ENCODE measurements at places on chromosomes 2 and 18.

DNA sequence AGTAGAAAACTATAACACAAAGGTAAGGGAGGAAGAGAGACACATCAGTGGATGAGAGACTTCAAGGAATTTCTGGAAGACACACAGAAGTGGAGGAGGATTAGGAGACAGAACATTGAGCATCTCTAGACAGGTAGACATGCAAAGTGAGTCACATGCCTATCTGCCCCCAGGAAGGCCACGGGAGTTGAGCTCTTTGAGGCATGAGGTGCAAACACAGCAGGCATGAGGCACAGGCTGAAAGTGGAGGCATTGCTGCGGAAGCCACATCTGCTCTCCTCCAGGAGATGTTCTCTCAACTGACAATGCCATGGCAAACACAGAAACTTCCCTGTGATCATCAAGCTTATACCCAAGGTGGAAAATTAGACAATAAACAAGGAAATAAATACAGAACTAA, 481.6 kb upstream of the MYT1L start:
- no peak for DNase-seq

DNA sequence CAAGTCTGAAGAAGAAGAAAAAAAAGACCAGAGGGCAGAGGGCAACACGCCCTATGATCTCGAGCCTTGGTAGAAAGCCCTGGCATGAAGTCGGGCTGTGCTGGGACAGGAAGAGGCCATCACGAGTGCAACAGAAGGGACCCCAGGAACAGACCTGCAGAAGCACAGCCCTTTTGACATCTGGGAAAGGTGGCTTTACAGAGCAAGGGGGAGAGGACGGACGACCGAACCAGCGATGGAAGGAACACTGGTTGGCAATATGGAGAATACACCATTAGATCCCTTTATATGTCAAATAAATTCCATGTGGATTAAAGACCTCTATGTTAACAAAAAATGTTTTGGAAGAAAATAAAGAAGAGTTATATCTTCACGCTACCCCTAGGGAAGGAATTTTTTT, 10.7 kb downstream of the KIF1A start:
- no peak for DNase-seq

DNA sequence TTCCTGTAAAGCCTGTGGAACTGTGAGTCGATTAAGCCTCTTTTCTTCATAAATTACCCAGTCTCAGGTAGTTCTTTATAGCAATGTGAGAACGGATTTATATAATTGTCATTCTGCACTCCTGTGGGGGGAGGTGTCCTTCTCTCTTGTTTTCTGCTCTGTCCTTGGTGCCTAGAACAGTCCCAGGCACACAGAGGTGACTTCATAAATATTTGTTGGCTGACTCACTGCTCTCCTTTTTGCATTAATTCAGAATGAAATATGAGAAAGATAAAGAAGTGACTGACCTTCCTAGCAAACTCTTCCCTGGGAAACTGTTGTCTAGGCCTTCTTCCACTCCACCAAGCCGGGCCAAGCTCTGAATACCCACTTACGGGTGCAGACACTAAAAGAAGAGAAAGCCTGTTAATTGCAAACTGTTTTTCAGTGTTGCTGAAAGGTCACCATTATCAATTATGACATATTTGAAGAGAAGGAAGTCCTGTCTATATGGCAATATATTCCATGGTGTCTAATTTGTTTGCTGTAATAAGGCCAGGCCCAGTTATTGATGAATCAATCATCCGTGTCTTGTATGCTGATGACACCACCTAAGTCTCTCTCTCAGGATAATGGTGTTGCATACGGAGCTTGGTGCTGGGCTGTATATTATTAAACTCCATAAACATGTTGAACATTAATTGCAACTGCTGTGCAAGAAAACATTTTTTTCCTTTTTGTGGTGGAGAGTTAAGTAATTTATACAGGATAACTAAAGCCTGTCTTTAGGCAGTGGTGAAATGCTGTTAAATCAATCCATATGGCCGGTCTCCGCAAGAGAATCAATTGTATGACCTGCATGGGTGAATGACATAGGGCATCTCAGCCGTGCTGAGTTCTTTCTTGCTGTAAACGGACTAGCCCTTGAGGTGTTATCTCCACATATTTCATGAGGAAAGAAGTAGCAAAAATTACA, 567.5 kb downstream of the SLC4A3 start:
- DNase-seq, result no peak

- no peak for DNase-seq
Measured at GRCh38 chr2:74089816-74090745, 57.6 kb downstream of the BOLA3 start.

GRCh38 chr2:216450346-216450745, 38.1 kb downstream of the SMARCAL1 start:
- DNase-seq, result no peak

GRCh38 chr2:96427917-96428316, 77.2 kb downstream of the NEURL3 start:
- DNase-seq, result peak; percentile 92

- DNase-seq, result no peak
Measured at GRCh38 chr2:85753035-85753524, 711 bp upstream of the ATOH8 start.

DNA sequence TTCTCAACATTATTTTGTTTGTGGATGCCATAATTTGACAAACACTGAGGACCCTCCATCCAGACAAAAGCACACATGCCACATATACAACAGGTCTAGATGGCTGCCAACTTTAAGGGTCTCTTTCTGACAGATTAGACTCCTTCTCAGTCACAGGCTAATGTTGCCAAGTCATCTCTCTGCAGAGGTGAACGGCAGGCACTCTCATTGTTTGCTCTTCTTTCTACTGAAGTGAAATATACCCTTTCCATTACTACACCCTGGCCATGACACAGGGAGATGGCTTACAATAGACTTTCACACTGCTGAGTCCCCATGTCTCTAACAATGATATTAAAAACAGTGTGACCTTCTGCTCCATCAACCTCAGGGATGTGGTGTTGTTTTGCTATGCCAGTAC, 47.5 kb upstream of the ZNF397 start:
- no peak for DNase-seq

DNA sequence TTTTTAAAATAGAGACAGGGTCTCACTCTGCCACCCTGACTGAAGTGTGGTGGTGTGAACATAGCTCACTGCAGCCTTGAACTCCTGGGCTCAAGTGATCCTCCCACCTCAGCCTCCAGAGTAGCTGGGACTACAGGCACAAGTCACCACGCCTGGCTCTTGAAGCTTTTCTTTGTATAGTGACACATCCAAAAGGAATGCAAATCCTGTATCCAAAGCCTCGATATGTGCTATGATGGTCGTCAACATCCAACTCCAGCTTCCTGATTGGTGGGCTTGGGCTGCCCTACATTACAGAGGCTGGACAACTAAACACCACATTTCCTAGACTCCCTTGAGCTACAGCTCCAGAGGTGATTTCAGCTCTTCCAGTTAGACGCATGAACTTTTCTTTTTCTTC, 101.7 kb upstream of the PGAP1 start:
- DNase-seq, result peak; percentile 84

DNA sequence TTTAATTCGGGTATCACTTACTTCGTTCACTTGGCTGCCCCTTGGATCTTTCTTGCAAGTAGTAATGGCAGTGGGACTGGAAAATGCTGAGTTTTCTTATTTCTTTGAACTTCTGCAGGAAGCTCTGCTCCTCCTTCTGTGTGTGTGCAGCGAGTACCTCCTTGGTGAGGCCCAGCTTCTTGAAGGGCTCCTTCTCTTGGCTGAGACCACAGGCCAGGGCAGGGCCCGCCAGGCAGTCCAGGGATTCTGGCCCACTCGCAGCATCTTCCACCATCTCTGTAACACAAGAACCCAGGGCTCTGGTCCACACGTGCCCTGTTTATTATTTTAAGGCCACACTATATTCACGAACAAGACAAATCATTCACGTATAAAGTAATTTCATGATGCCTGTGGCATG, 15.8 kb upstream of the HES6 start:
- no peak for DNase-seq

- DNase-seq, result no peak
Measured at GRCh38 chr2:160271171-160272086, 71.4 kb upstream of the ITGB6 start.

DNA sequence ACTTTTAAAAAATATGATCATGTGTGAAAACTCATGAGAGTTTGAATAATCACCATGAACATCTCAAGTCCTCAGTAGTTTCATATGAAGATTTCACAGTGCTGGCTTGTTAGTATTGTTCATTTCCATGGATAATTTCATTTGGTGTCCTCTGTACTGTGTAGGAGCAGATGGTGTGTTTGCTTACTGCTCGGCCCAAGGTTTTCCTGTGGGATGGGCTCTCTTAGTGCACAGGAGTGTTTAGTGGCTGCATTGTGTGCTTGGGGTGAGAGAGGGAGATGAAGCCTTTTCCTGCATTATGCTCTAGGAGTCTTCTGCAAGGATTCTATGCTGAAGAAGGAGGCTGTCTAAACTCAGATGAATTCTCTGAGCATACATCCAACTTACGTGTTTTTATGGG, 270.6 kb downstream of the SOCS6 start:
- no peak for DNase-seq

- no peak for DNase-seq
Measured at GRCh38 chr2:33634261-33634910, 35.3 kb upstream of the FAM98A start.

GRCh38 chr2:199603721-199604291, 146.1 kb upstream of the SATB2 start:
- no peak for DNase-seq

- no peak for DNase-seq
Measured at GRCh38 chr18:31206071-31206470, 43.4 kb upstream of the DSC1 start.

- DNase-seq, result no peak
Measured at GRCh38 chr2:857081-857480, 93.6 kb upstream of the SNTG2 start.

GRCh38 chr2:239409976-239410375, 9.2 kb upstream of the HDAC4 start:
- no peak for DNase-seq

- DNase-seq, result no peak
Measured at GRCh38 chr2:122019724-122020123, 264.3 kb downstream of the TSN start.

- DNase-seq, result no peak
Measured at GRCh38 chr2:145066856-145067548, 547.1 kb upstream of the ZEB2 start.

- DNase-seq, result no peak
Measured at GRCh38 chr2:24972315-24972961, 683 bp upstream of the DNAJC27 start.

- no peak for DNase-seq
Measured at GRCh38 chr2:28639836-28640235, 111.8 kb upstream of the PPP1CB start.

DNA sequence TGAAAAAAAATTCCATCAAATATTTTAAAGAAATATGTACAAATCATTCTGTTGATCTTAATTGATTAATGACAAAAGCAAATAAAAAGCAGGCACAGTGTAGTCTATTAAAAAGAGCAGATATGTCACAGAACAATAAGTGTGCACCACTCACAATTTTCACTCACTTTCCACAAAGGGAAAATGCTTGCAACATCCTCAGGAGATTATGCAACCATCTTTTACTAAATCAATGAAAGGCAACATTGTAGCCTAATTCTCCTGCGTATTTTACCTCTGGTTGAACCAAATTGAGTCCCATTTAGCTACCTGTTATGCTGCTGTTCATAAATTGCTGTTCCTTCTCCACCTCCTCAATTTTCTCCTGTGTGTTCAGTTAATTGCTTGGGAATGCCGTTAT, 1346.8 kb upstream of the PIK3C3 start:
- no peak for DNase-seq

GRCh38 chr18:77234504-77235365, 14.9 kb upstream of the GALR1 start:
- no peak for DNase-seq

DNA sequence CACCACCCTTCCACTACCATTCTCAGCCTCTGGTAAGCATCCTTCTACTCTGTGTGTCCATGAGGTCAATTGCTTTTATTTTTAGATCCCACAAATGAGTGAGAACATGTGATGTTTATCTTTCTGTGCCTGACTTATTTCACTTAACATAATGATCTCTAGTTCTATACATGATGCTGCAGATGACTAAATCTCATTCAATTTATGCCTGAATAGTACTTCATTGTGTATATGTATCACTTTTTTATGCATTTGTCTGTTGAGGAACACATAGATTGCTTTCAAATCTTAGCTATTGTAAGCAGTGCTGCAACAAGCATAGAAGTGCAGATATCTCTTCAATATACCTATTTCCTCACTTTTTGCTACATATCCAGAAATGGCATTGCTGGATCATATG, 733.3 kb downstream of the SUCLG1 start:
- DNase-seq, result no peak

DNA sequence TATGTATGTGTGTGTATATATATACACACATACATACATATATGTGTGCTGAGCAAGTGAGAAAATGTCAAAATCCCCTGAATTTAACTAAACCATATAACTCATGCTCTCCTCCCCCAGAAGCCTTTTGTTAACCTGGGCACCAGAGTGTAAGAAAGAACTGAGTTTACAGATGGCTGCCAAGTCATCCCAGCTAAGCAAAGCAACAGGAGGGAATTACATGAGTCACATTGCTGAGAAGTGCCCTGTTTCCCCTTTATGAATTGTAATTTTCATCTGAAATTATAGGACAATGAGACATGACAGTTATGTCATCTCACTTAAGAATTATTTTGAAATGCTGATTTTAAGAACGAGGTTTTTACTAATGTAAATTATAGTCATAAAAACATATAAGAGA, 29.9 kb downstream of the SCN7A start:
- no peak for DNase-seq

- no peak for DNase-seq
Measured at GRCh38 chr2:109644571-109645275, 30.6 kb downstream of the SOWAHC start.

GRCh38 chr2:30956995-30957394, 149.7 kb upstream of the CAPN13 start:
- DNase-seq, result no peak

GRCh38 chr18:37545461-37546271, 19.9 kb downstream of the CELF4 start:
- no peak for DNase-seq

DNA sequence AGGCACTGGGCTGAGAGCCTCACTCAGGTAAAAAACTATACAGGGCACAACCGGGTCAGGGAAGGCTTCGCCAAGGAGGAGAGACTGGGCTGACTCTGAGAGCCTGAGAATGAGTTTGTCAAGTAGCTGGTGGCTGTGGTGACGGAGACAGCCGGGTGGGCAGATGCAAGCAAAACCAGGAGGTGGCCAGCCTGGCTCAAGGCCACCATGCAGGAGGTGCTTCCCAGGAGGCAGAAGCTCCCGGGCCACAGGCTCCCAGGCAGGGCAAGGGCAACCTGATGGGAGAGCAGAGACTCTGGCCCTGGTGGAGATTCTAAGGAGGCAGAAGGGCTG, 2.9 kb upstream of the INHBB start:
- no peak for DNase-seq

GRCh38 chr18:75391279-75392225, 36.0 kb downstream of the SMIM21 start:
- no peak for DNase-seq

DNA sequence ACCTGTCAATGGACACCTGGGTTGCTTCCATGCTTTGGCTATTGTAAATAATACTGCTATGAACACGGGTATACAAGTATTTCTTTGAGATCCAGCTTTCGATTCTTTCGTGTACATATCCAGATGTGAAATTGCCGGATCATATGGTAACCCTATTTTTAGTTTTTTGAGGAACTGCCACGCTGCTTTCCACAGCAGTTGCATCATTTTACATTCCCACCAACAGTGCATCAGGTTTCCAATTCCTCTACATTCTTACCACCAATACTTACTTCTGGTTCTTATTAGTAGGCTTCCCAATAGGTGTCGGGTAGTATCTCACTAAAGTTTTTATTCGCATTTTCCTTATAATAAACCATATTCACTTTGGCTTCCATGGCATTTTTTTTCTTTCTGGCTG, 69.6 kb downstream of the PID1 start:
- DNase-seq, result no peak

All from SW 1271 (cell line).